RPMI7951 (cell line): ENCODE measurements at places on chromosomes 3 and 15. TPM values are rescaled to one million over a fixed set of nuclear protein-coding genes. Genes with fewer than 3 reads are reported as not detected.

DNA sequence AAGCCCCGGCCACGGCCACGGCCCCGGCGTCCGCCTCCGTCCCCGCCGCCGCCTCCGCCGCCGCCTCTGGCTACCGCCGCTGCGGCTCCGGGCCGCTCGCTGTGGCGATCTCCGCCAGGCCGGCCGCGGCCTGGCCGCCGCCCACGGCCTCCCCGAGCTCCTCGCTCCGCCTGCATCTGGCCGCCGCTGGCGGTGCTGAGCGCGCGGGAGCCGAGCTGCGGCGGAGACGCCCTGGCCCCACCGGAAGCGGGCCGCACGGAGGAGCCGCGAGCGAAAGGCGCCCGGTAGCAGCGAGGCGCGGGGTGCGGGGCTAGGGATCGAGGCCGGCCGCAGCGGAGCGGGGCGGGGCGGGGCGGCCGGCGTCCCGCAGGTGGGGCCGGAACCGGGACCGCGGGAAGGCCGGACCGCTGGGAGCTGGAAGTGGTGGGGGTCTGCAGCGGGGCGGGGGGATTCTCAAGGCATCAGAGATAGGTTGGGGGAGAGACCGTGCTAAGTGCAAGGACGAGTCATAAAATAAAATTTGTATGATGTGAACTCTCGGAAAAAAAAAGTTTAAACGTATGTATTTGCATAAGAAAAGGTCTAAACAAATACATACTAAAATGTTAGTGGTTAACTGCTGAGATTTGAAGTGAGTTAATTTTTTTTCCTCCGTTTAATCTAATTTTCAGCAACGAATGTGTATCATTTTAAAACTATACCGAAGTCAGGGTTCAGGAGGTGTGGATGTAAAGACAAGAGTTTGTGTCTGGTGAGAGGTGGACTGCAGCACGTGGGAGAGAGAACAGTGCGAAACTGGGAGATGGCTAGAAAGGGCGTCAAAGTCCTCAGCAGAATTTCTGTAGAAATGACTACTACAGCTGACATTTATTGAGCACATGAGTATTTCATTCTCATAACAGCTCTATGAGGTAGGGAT, at the start of gene AVEN:
TSS of gene AVEN (minus strand) at position 334 of the 919 bp plus-strand sequence. CDS start at position 176, 158 bp downstream.
- peak; percentile 67 for DNase-seq

The WDR93 gene
- total RNA-seq = 0.10 and 0.48 TPM in 2 replicates

The TIMP4 gene
- total RNA-seq = 0.10 TPM in 1 of 2 replicates, not detected in the other

DNA sequence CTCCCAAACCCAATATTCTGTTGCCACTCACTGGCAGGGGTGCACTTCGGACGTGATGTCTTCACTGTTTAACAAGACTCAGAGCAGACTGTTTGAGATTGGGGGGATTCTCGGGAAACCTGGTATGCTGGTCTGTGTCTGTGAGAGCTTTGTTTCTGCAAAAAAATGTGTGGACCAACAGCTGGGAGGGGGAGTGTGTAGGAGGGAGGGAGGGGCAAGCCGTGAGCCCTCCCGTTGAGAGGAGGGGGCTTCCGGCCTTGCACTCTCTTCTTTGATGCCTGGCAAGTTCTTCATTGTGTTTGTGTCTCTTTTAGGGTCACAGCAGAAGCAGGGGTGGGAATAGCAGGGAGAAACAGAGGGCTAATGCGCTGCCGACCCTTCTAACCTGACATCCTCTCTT, 74.9 kb upstream of the NDN start:
- DNase-seq = no peak

- DNase-seq = peak; percentile 84
These were observed 72.8 kb downstream of the VGLL4 start for GRCh38 chr3:11570789-11571495.

DNA sequence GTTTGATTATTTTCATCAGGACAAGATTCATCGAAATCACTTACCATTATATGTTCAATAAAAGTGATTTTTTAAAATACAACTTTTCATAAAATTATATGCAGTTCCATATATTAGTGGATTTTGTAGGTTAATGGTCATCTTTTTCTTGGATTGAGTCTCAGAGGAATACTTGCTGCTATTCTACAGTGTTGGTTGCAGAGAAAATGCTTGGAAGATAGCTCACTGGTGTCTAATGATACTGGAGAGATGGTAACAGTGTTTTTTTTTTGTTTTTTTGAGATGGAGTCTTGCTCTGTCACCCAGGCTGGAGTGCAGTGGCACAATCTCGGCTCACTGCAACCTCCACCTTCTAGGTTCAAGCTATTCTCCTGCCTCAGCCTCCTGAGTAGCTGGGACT, 143.3 kb downstream of the TCF12 start:
- DNase-seq = no peak

- DNase-seq = peak; percentile 73
These were observed 19.4 kb upstream of the KIF23 start for GRCh38 chr15:69394556-69395282.

The SLC24A5 gene
- 0.29 TPM in 1 of 2 replicates, not detected in the other for total RNA-seq

GRCh38 chr15:53224371-53224770, 434.2 kb upstream of the ONECUT1 start:
- DNase-seq = no peak

The GOLGA8K gene
- 0.12 TPM in 1 of 2 replicates, not detected in the other for total RNA-seq

DNA sequence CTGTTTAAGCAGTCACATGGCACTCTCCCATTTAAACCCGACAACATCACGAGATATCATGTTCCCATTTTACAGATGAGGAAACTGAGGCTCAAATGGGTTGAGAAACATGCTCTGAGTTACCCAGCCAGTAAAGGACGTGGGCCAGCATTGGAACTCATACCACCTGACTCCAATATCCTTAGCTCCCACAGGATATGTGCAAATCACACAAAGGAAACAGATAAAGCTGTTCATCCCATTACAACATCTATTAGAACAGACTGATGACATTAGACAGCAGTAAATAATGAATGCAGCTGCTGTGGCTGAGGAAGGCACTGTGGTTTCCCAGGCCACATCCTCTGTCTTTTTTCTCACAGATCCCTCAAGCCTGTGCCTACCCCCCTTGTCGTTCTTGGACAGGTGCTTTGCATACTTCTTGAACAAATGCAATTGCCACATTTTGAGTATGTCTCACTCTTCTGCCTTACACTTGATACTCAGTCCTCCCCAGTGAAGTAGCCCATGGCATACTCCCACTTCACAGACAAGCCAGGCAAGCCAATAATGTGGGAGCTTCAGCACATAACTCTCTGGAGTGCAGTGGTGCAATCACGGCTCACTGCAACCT, 17.7 kb downstream of the FRMD4B start:
- DNase-seq = peak; percentile 58

DNA sequence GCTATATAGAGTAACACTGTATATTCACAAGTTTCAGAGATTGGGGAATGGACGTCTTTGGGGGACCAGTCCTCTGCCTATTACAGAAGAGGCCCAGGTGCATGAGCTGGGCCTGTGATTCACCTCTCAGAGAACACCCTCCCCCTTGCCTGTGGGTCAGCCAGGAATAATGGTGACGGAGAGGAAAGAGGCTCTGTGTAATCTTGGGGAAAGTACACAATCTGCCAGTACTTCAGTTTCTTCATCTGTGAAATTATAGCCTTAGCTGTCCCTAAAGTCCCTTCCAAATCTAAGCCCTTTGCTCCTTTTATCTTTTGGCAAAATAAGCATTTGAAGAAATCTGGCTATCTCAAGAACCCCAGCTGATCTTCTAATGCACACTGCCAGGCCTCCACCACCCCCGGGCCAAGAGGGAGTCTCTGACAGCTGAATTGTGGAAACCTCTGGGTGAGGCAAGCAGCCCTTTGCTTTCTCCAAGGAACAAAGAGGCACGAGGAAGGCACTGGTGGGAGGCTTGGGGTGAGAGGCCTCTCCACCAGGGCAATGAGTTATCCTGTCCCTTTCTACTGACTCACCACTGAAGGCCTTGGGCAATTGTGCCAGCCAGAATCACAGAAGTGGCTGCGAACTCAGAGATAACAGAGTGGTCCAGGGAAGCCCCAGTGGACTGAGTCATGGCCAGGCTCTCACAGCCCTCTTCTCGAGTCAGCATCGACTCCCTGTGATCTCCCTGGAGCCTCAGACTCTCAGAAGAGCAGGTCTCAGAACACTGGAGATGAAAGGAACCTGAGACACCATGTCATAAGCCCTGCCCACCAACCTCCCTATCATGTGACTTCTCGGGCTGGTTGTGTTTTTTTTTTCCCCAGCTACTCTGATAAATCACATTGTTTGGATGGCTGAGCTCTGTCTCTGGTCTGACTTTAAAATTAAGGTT, 31.8 kb downstream of the CCNL1 start:
- DNase-seq = peak; percentile 99

DNA sequence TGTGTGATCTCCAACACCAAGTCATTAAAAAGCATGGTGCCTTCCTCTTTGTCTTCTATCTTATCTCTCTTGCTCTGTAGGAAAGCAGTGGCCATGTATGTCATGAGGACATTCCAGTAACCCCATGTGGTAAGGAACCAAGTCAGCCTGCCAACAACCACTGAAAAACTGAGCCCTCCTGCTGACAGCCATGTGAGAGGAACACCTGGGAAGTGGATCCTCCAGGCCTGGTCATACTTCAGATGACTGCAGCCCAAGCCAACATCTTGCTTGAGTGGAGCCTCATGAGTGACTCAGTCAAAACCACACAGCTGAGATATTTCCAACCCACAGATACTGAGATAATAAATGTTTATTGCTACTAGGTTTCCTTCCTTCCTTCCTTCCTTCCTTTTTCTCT, 597.3 kb downstream of the ZIC1 start:
- peak; percentile 88 for DNase-seq

- DNase-seq = peak; percentile 58
These were observed 51.0 kb upstream of the ATP1B3 start for GRCh38 chr3:141825216-141826011.

DNA sequence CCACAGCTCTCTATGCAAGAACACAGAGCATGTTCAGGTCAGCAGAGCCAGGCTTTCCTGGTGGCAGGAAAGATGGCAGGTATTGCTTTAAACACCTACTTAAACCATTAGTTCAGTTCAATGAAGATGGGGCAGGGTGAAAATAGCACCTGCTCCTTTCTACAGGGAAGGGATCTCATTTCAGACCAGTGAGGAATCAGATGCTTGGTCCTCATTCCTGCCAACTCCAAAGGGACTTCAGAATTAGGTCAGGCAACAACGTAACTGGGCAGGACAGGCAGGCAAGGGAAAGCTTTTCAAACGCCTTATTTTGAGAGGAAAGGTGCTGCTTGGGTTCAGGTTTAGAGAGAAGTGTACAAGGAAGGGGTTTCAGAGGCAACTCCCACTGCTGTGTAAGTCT, 12.6 kb upstream of the RPS17 start:
- DNase-seq = no peak

GRCh38 chr15:80467311-80467714, 63.1 kb downstream of the ARNT2 start:
- DNase-seq = no peak

GRCh38 chr3:187112934-187113793, 26.1 kb downstream of the RPL39L start:
- DNase-seq = peak; percentile 26

The LCTL gene
- total RNA-seq = 2.2 and 2.8 TPM in 2 replicates

The POPDC2 gene
- total RNA-seq = not detected in 2 replicates

The TMEM207 gene
- not detected in 2 replicates for total RNA-seq

GRCh38 chr3:131200636-131201199, 174.0 kb downstream of the NEK11 start:
- no peak for DNase-seq

DNA sequence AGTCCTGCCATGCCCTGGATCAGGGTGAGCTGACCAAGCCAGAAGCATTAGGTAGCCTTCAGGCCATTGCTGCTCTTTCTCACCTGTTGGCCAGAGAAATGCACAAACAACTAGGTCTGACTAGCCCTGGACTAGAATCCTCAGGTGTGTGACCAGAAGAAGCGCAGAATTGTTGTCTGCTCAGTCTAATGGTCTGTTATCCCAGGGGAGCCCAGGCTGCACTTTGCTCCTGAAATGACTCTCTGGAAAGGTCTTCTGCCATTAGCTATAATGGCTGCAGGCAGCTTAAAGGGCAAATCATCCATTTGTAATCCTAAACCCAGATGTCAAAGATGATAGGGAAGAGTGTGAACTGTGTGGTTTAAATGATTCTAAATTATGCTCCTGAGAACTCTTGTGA, 246.1 kb downstream of the NFKBIZ start:
- no peak for DNase-seq

DNA sequence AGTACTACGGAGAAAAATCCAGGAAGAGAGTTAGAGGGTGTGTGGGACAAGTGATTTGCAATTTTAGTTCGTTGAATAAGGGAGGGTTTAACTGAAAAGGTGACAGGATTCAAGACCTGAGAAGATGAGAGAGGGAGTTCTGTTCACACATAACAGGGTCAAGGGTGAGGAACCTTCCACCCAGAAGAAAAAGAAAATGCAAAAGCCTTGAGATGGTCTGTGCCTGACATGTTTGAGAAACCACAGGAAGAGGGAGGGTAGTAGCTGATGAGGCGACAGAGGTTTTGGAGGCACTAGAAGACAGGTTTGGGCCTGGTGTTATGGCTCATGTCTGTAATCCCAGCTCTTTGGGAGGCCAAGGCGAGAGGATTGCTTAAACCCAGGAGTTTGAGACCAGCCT, 591 bp upstream of the SLC25A20 start:
- DNase-seq = no peak

DNA sequence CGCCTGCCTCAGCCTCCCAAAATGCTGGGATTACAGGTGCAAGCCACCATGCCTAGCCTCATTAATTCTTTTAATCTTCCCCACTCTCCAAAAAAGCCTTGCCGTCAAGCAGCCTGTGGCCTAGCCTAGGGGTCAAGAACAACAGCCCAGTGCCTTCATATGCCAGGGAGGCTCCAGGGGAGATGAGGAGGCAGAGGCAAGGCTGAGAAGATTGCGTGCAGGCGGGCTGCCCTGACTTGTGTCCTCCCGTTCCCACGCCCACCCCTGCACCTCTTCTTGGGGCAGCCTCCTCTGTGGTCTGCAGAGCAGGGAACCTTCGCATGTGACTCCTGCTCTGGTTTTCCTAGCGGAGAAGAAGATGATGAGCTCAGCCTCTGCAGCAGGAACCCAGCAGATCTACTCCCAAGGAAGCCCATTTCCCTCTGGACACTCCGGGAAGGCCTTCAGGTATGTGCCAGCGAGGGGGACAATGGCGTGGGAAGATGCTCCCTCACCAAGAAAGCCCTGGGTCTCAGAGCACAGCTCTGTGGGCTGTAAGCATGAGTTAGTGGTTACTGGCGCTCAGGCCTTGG, 118.5 kb upstream of the ABHD17C start:
- no peak for DNase-seq

DNA sequence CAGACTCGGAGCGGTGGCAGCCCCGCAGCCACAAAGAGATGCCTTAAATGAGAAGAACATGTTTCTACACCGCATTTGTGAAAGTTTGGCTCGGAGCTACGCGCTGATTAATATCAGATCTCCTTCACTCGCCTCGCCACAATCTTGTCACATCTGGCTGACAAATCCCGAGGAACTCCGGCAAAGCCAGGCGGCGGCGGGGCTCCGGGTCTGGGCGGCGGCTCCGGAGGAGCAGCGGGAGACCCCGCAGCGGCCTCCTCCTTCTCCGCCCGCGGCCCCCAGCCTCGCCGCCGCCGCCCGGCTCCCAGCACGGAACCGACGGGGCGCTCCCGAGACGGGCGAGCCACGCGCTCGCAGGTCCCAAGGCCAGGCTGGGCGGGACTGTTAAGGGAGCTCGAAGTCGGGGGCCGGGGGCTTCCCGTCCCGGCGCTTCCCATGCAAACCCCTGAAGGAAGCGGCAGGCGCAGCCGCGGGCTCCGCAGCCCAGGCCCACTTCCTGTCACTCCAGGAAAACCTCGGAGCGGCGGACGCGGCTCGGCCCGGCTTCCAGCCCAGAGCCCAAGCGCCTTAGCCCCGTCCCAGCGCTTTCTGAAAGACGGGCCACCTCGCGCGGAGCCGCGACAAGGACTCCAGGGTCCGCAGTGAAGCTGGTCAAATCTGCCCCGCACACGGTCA, 1.2 kb downstream of the BNC1 start:
- peak; percentile 80 for DNase-seq

The ITGA11 gene
- total RNA-seq = 90.7 and 102 TPM in 2 replicates

The DAPK2 gene
- under 0.01 and 0.49 TPM in 2 replicates for total RNA-seq
